ENCODE measurements at places on chromosomes 1 and 21.

- DNase-seq, result no peak
Observed at GRCh38 chr1:85279458-85280080, 3.1 kb upstream of the BCL10 start.

- no peak for DNase-seq
Observed at GRCh38 chr1:7808253-7808844, 24.3 kb downstream of the PER3 start.

DNA sequence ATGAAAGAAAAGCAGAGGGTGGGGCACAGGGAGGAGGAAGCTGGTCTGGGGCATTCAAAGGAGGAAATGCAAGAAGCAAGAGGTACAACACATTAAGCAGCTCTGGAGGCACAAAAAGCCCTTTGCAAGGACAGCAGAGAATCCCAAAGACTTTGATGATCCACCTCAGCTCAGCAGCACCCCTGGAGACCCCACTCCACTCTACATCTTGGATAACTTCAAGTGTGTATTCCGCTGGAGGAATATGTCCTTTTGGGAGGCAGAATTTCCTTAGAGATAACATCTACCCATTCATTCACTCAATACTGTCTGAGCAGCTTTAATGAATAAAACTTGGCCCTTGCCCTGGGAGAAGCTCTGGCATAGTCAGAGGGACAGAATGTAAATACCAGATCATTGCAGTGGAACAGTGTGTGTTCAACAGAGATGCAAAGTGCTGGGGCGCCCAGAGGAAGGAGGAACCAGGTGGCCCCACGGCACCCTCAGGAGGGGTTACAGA is 599.7 kb downstream of the KIF26B start:
- DNase-seq, result no peak

DNA sequence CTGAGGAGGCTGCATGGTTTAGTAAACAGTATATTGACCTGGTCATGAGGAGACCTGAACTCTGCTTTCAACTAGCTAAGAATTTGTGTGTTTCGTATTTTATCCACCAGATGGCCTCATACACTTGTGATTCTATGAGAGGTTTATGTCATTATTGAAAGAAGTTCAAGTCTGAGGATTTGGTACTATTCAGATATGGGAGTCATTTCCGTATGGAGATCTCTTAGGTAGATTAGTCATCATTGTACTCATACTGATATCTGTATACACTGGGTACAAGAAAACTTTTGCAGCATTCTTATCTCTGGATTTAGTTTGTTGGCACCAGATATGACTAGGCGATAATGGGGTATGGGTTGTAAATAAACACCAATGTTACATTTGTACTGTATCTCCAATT is 26.6 kb downstream of the ATF6 start:
- no peak for DNase-seq

DNA sequence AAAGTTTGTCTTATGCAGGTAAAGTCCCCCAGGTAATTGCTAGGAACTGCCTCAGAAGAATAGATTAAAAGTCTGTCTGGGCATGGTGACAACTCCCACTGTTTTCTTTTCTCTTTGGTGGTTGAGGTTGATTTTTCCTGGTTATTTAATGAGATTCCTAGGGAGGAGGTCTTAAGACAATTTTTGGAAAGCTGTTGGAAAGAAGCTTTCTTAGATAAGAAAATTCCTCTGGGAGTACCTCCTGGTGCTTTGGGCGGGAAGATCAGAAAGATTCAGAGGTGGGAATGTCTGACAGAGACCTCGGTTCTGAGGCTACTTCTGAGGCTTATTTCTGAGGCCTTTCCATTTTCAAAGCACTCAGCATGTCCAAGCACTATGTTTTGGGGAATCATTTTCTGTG is 25.0 kb upstream of the IVNS1ABP start:
- DNase-seq, result no peak
